ENCODE measurements at places on chromosomes 11 and 22.

GRCh38 chr11:110859998-110860397, 147.8 kb upstream of the ARHGAP20 start:
- no peak for DNase-seq

GRCh38 chr11:123183391-123184099, 11.5 kb downstream of the CLMP start:
- no peak for DNase-seq

- no peak for DNase-seq
These were observed 10.6 kb upstream of the NNMT start for GRCh38 chr11:114285599-114285998.

DNA sequence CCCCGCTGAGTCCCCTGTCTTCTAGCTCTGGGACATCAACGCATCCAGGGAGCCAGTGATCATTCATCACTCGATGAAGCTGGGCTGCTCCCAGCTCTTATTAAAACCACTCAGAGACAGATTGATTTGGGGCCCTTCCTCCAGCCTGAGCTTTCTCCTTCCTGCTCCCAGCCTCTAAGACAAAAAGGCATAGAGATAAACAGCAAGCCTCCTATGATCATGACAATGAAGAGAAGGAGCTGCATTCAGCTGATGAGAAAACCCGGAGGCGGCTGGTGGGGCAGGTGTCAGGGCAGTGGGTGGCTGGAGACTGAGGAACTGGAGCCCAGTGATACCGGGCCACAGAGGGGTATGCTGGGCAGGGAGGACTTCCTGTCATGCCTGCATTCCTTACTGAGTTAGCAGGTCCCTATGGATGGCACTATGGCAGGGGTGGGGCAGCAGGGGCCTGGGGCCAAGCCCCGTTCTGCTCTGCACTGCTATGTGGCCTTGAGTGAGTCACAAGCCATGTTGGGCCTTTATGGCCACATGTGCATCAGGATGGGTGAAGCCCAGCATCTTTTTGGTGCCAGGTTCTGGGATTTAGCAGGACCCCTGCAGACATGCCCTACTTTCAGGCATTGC, 20.2 kb downstream of the PVALB start:
- no peak for DNase-seq

GRCh38 chr11:125689274-125689859, 8.7 kb upstream of the ACRV1 start:
- DNase-seq: no peak
